NCI-H2227 treated with DMSO at 0.1 percent for 48 hours (cell line): ENCODE measurements at places on chromosomes 13 and 19.

GRCh38 chr19:567296-567900 is 5.0 kb upstream of the BSG start:
- DNase-seq: no peak

GRCh38 chr13:42001580-42001979 is 40.7 kb upstream of the VWA8 start:
- peak; percentile 28 for DNase-seq

DNA sequence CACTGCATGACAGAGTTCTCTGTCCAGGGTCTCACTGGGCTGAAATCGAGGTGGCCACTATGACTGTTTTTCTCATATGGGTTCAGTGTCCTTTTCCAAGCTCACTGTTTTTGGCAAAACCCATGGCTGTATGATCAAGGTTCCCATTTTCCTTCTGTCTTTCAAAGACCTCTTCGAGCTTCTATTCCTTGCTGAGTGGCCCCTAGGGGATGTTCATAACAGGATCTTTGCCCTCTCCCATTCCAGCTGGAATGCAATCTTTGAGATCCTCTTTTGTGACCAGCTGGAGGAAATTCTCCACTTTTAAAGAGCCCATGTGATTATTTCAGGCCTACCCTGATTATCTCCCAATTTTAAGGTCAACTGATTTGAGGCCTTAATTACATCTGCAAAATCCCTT is 572.5 kb upstream of the SLC10A2 start:
- DNase-seq: no peak

GRCh38 chr13:110989331-110989730 is 74.5 kb upstream of the ANKRD10 start:
- DNase-seq: no peak

DNA sequence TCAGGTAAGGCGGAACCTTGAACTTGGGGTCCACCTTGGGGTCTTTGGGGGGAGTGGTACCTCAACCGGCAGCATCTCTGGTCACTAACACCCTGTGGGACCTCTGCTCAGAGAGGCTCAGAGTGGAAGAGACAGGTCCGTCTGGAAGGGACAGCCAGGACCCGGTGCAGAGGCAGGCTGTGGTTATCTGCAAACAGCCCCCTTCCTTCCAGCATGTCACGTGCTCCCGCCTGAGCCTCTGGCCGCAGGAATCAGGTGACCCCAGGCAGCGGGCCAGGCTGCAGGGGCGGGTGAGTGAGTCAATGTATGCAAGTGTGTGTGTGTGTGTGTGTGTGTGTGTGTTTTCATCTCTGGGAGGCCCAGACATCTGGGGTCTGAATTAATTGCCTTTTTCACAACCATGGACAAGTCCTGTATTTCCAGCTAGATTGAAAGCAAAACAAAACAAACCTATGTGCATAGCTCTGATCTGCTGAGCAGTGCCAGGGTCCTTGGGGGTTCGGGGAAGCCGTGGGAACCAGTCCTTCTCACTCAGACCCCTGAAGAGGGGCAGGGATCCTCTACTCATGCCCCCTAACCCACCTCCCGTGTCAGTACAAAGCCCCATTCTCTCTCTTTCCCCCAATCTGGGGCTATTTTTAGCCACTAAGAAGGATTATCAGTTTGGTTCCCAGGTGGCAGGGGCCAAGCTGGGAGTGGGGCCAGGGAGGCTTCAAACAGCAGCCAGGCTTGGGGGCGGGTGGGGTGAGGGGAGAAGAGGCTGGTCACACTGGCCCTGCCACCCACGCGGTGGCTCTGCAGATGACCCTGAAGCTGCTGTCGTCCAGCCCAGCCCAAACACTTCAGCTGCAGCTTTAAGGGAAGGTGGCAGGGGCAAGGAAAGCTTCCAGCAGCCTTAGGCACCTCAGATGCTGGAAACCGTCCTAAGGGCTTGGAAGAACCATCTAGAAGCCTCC is 31.4 kb downstream of the CERS4 start:
- DNase-seq: peak; percentile 70

- DNase-seq: peak; percentile 86
Observed at GRCh38 chr19:12669270-12670158, 2.9 kb downstream of the WDR83 start.

DNA sequence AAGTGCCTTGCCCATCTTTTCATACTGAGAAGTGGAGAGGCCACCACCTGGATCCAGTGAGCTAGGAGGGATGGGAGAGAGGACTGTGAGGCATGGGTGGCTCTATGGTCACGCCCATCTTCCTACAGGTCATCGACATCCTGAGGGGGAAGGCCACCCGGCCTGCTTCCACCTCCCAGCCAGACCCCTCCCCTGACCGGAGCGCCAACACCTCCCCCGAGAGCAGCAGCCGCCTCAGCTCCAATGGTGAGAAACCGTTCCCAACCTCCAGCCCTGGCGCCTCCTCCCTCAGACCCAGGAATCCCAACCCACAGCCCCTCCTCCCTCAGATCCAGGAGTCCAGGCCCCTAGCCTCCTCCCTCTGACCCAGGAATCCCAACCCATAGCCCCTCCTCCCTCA is 10.1 kb downstream of the BCL3 start:
- no peak for DNase-seq

GRCh38 chr19:38869836-38870607 is 8.1 kb downstream of the RINL start:
- no peak for DNase-seq

DNA sequence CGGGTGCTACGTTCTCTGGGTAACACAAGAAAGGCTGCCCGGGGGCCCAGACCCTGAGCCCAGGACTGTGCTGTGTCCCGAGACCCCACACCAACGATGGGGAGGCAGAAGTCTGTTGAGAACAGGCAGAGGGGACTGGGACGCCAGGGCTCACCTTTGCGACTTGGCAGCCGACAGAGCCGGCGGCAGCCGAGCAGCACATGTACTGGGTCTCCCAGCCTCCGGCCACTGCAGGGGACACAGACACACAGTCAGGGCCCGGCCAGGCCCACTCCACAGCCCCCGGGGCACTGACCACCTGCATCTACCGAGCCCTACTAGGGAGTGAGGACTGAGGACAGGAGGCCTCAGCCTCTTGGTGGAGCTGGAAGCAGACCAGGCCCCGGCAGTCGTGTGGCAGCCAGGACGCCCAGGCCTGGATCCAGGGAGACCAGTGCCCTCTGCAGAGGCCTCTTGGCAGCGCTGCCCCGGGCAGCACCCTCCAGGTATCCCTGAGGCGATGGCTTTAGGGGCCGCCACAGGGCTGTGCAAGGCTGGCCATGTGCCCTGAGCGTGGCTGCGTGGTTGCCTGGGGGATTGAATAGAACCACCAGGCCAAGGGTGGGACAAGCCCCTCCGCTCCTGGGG is 5.6 kb upstream of the ATP8B3 start:
- no peak for DNase-seq

DNA sequence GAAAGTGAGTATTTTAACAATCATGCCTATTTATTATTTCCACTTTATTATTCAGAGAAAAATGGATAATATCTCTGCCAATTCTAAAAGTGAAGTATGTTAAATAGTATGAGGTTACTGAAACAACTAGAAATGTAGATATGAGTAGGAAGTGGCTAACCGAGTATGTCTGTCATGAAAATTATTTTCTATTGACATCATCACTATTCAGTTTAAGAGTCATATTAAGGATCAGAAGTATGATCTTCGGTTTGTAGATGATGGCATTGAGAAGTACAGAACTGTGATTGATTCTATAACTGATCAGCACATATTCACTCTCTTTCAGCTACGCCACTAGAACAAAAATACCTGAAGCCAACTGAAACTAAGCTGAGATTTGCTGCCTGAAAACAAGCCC is 146.4 kb upstream of the SLITRK5 start:
- DNase-seq: no peak

- DNase-seq: no peak
Observed at GRCh38 chr13:24002206-24002815, 105.0 kb upstream of the C1QTNF9B start.

GRCh38 chr13:26310470-26310869 is 56.5 kb downstream of the CDK8 start:
- DNase-seq: no peak

GRCh38 chr19:1082165-1082927 is 12.8 kb downstream of the POLR2E start:
- peak; percentile 73 for DNase-seq

GRCh38 chr13:26711211-26711610 is 49.4 kb downstream of the GPR12 start:
- DNase-seq: no peak

- DNase-seq: no peak
Observed at GRCh38 chr13:27113436-27113835, 58.2 kb downstream of the USP12 start.

DNA sequence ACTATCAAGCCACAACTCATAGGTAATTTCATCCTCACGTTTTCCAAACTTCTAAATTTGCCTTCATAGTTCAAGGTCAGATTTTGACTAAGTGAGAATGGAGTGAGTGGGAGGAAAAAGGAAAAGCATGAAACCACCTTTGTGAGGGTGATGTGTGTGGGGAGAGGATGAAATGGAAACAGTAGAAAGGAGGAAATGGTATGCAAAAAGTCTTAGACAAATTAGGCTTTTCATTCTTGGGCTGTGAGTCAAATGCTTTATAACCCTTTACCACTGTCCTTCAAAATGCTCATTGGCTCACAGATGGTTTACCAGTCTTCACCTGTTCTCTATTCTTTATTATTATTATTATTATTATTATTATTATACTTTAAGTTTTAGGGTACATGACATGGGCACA is 127.2 kb downstream of the RAP2A start:
- DNase-seq: no peak

DNA sequence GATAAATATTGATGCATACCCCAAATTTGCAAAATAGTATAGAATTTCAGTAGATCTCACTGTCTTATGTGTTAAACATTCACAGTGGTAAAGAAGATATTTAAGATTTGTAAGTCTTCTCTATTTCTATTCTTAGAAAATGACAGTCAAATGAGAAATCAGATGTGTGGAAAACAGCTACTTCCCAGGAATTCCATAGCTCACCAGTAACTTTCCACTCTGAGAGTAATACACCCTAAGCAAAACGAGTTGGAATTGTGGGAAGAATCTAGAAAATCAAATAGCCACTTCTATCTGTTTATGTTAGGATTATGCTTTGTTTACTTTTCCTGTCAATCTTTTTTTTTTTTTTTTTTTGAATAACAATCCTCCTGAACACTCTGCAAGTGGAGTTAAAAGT is 69.1 kb downstream of the FLT1 start:
- DNase-seq: no peak

DNA sequence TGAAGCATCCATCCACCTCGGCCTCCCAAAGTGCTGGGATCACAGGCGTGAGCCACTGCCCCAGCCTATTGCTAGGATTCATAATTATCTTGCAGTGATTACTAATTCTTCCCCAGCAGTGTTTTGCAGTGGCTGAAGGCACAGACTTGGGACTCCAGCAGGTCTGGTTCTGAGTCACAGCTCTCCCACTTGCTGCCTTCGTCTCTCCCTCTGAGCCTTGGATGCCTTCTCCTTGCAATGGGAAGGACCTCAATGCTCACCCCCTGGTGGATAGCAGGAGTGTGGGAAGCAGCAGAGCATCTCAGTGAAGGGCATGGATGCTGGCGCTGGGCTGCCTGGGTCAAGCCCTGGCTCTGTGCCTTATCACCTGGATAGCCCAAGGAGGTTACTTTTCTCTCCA is 37.6 kb upstream of the SHKBP1 start:
- no peak for DNase-seq

DNA sequence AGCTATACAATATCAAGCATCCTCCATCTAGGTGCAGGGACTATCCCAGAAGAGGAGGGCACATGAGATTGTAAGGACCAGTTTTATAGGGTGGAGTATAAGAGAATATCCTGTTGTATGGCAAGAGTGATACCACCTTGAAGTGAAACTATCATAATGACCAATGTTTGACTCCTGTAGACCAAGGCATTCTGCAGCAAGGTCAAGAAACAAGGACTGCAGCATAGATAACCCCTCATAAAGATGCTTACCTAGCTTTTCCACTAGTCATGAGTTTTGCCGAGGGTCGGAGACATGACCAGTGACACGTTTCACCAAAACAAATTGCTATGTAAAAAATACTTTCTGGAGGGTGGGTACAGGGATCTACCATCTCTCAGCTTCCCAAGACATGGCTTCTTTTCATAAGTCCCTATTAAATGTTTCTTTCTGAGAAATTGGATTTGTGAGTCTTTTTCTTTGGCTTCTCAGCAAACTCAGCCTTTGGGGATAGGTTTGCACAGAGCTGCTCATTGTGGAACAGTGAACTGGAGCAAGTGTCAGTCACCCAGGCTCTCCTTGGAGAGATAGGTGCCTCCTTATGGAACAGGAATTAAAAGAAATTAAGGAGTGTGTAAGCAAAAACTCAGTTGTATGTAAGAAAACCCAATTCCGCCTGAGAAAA is 28.2 kb upstream of the CYSLTR2 start:
- DNase-seq: no peak

- peak; percentile 21 for DNase-seq
Observed at GRCh38 chr13:20924758-20925394, 22.3 kb upstream of the XPO4 start.

DNA sequence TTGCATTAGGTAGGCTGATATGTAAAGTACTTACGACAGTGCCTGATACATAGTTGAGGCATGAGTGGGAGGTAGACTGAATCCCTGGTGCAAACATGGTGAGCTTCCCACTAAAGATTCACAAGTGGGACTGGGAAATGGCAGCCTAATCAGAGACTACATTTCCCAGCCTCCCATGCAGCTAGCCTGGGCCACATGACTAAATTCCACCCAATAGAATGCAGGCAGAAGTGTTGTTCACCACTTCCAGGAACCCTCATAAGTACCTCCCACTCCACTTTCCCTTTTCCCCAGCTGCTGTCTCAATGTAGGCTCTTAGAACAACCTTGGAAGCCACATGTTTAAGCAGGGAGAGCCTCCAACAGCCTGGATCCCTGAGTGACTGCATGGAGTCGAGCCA is 104.9 kb downstream of the CACNA1A start:
- DNase-seq: no peak

DNA sequence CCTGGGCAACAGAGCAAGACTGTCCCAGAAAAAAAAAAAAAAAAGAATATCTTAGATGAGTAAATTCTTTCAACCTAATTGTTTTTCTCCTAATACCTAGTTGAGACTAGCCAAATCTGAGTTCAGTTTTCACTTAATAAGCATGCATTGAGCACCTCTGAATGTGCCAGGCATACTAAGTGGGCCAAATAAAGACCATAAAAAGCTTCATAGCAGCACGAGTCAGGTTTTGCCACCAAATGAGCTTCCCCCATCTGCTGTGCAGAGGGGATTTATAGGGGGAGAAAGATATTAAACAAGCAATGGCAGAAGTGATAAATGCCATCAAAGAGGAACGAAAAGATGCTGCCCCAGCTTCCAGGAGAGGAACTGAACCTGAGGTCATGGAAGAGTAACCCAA is 11.4 kb downstream of the THSD1 start:
- no peak for DNase-seq

GRCh38 chr19:45402298-45403061 is 2.4 kb downstream of the PPP1R13L start:
- no peak for DNase-seq

GRCh38 chr13:60583196-60583888 is 186.3 kb downstream of the TDRD3 start:
- peak; percentile 37 for DNase-seq
